ENCODE measurements at places on chromosomes 7 and 10. TPM values are rescaled to one million over a fixed set of nuclear protein-coding genes. Genes with fewer than 3 reads are reported as not detected.

DNA sequence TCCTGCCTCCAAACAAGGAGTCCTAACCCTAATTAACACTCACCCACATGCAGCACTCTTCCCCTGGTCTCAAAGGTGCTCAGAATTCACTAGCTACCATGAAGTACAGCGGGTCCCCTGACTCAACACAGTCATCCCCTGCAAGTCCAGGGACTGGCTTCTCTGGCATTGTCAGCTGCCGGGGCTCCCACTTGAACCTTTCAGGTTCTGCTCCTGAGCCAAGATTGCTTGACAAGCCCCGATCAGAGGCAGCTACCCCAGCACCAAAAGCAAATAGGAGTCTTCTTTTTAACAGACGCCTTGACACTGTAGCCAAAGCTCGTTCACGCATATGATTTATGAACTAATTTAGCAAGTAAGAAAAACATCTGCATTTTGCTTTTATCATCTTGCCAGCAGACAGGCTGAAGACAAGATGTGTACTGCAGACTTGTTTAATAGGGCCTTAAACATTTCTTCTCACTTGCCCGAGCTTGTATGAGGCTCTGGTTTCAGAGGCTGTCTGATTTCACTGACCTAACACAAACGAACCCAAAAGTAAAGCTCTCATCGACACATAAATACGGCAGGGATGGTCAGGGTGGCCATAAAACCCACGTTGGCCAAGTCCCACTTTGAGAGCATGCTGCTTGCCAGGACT lies 67.6 kb upstream of the ADAM12 start:
- DNase-seq, result no peak

DNA sequence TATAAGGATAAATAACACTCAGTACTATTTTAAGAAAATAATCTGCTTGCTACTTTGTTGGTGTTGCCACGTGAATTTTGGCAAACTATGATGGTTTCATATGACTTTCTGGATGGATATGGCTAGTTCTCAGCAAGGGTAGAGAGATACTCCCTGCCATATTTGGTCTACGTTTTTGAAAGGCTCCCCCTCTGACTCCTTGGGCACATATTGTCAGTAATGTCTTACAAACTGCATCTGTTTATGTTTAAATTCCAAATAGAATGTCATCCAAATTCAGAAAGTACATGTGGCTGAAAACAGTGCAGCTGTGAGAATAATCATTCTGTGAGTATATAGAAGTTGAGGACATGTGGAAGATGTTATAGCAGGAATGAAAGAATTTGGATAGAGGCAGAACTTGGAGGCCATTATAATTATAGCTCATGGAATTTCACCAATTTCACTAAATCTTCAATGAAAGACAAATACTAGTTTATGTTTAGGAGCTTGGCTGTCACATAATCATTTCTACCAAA lies 107.8 kb downstream of the SRI start:
- no peak for DNase-seq

DNA sequence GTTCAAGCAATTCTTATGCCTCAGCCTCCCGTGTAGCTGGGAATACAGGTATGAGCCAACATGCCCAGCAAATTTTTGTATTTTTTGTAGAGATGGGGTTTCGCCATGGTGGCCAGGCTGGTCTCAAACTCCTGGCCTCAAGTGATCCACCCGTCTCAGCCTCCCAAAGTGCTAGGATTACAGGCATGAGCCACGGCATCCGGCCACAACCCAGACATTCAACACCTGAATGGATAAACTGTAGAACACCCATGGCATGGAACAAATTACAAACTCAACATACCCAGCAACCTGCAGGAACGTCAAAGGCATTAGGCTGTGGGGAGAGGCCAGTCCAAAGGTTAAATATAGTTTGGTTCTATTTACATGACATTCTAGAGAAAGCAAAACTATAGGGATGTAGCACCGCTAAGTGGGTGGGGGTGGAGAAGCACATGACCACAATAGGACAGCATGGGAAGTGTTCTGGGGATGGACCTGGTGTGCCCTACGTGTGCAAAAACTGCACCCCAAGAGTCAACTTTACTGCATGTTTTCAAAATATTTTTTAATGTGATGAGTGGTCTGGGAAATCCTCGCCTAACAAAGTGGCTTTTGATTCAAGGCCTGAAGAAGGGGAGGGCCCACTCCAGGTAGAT lies 6.5 kb upstream of the PGAM2 start:
- DNase-seq, result no peak

DNA sequence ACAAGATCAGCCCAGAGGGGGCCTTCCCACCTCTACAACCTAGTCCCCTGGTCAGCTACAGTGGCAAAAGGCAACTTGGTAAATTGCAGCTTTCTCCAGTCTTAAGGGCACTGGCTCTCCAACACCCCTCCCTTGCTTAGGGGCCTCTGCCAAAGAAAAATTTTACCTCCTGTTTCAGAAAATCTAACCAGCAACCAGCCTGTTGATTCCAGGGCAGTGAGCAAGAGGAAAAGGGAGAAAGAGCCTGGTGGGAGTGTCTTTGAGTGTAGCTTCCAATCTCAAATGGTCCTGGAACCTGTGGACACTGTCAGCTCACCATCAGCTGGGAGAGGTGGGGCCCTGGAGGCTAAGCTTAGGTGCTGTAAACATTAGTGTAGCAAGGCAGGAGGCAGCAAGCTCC lies 22.9 kb downstream of the ACTR1A start:
- peak; percentile 14 for DNase-seq

Gene SEMA3D
- 9.2 TPM for total RNA-seq

DNA sequence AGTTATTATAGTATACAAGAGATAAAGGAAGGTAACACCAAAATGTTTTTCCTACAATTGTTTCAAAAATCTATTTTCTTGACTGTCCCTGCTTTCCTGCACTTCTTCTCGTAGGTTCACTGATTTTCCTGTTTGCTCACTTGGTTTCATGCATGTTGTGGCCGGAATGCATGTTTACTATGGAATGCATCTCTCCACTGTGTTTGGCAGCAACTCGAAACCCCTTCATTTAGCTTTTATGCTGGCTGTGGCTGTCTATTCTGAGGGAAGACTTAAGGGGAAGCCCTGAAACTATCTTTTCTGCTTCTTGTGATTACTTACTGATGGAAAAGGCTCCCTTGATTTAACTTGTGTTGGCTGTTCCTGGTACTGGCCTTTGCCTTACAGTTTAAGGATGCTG lies 120.3 kb downstream of the NRG3 start:
- DNase-seq, result no peak

DNA sequence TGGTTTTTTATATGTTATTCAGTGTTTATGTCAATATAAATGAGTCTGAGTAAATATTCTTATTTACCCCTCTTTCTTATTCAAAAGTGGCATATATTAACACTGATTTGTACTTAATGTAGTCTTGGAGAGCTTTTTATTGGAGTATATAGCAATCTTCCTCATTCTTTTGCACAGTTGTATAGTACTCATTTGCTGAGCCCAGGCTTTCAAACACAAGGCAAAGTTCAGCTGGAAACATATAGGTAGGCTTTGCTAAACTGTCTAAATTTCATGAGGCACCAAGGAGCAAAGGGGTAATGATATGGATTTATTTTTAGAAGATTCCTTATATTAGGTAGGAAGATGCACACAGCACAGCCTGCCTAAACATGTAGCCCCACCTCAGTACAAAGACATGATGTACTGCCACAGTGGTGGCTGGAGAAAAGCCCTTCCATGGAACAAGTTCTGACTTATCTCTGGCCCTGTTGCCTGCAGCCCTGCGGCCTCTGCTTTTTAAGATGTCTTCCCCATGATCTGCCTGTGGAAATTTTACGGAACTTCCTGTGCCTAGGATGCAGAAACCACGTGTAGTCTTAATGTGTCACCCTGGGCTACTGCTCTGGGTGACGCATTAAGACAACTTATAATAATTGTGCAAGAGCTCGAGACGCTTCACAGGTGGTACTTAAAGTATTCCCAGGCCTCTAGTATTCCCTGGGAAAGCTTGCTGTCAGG lies 9.6 kb upstream of the PDCD4 start:
- DNase-seq, result no peak

DNA sequence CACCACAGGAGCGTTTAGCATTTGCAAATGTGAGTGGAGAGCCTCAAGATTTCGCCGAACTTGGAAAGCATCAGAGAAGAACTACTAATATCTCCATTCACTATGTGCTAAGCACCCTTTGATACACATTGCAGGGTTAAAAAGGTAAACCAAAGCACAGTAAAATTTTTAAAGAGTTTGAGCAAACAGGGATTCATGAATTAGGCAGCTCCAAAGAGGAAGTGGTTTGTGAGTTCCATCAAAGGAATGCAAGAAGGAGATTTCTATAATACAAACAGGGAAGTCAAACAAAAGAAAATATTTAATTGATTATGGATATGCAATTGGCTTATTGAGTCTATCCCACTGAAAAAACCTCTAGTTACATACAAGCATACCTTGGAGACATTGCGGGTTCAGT lies 81.1 kb upstream of the TMEM72 start:
- DNase-seq, result peak; percentile 79

DNA sequence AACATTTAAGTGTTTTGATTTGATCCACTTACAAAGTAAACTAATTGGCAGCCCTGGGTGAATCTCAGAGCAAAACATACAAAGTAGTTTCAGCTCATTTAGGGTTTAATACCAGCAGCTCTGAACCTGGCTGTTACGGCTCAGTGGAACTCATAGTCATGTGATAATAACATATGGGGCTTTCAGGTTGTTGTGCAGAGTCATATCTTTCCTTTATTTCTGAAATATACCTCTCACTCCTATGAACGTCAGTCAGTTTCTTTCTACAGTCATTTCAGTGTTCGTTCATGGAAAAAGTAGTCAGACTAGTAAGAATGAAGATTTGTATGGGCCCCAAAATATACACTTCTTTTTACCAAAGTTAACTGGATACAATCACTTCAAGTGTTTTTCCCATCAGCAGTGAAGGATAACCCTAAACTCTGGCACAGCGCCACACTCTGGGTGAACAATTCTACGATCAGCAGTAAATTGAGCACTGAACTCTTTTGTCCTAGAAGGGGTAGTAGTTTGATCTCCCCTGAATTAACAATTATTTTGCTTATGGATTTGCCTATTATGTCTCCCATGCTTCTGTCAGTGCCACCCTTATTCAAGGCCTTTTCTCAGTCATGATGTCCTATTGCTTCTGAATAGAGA lies 218.6 kb downstream of the THSD7A start:
- no peak for DNase-seq

GRCh38 chr7:34091321-34091917 lies 186.1 kb downstream of the BMPER start:
- DNase-seq, result peak; percentile 34

DNA sequence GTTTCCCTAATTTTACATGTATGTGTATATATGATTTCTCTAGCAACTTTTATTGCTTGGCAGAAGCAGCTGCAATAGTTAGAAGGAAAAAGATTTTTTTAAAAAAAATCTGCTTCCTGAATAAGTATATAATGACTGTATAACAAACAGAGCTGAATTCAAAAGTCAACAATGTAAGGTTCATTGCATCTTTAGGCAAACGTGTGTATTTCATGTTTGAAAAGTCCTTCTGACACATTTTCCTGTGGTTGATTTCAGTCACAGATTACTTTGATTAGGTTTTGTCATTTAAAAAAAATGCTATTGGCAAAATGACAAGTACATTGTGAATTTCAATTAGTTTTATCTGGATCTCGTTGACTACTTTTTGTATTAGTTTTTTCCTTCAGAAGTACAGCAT lies 231.0 kb downstream of the CSTF2T start:
- peak; percentile 64 for DNase-seq

GRCh38 chr10:70785190-70785589 lies at the start of gene TBATA:
Gene TBATA (minus strand): TSS chr10:70785377. CDS start chr10:70783379, 1,998 bp downstream.
- peak; percentile 27 for DNase-seq

DNA sequence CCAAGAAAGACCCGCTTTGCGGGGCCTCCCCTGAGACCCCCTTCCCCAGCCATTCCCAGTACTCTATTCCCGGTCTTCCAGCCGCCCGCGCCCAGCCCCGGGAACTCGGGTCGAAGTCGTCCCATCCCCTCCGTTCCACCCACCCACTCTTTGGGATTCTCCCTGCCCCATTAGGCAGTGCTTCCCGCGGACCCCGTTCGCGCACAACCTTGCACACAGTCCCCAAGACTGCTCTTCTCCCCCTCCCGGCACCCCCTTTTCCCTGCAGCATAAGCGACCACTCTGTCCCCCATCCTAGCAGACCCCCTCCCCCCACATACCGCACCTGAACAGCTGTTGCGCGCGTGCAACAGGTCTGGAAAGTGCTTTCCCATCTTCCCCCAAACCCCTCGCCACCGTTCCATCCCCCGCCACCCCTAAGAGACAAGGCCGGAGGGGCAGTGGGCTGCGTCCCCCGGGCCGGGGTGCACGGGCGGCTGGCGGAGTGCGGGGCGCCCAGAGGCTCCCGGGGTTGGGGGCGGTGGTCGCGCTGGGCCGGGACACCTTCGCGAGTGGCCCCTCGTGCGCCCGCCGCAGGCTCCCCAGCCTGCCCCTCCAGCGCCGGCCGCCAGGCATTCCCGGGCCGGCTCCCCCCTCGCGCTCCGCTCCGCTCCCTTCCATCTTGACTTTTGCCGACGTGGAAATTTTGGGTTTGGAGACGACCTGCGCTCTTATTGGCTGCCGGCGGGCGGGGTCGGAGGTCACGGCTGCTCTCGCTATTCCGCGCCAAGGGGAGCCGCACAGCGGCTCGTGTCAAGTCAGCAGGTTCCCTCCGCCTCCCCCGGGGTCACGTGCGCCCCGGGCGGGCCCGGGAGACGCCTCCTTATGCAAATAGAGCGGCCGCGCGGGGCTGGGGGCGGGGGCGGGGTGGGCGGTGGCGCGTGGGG lies 201.2 kb upstream of the NFE2L3 start:
- DNase-seq, result peak; percentile 83

GRCh38 chr7:135645296-135645904 lies 16.9 kb upstream of the STMP1 start:
- peak; percentile 58 for DNase-seq

Gene STMP1
- total RNA-seq, result 34.0 TPM

- peak; percentile 61 for DNase-seq
These were observed 37.2 kb downstream of the PRSS2 start for GRCh38 chr7:142807855-142808460.

- no peak for DNase-seq
These were observed 184.7 kb downstream of the MAGI2 start for GRCh38 chr7:79268730-79269129.

DNA sequence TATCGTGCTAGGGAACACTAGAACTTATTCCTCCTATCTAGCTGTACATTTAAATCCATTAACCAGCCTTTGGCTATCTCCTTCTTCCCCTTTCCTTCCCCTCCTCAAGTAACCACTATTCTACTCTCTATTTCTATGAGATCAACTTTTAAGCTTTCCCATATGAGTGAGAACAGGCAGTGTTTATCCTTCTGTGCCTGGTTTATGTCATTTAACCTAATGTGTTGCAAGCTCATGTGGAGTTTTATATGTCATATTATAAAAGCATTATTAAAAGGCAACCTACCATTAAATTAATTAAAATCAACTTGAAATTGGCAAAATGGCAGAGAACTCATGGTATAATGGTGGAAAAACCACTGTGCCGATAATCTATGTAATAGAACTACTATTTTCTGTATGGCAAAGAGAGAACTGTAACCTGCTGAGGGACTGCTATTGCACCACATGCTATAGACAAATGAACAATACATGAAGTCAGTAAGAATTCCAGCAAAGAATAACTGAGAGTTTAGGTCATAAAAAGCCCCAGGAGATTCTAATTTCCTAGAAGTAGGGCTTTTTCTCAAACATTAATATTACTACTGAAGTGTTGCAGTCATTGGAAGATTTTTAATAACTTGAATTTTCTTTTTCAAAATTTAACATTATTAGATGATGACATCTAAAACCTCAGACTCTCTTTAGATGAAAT lies 81.8 kb downstream of the LRRN3 start:
- DNase-seq, result no peak

Gene ABLIM1
- total RNA-seq, result 5.8 TPM
